ENCODE measurements at places on chromosomes 6 and 20.

DNA sequence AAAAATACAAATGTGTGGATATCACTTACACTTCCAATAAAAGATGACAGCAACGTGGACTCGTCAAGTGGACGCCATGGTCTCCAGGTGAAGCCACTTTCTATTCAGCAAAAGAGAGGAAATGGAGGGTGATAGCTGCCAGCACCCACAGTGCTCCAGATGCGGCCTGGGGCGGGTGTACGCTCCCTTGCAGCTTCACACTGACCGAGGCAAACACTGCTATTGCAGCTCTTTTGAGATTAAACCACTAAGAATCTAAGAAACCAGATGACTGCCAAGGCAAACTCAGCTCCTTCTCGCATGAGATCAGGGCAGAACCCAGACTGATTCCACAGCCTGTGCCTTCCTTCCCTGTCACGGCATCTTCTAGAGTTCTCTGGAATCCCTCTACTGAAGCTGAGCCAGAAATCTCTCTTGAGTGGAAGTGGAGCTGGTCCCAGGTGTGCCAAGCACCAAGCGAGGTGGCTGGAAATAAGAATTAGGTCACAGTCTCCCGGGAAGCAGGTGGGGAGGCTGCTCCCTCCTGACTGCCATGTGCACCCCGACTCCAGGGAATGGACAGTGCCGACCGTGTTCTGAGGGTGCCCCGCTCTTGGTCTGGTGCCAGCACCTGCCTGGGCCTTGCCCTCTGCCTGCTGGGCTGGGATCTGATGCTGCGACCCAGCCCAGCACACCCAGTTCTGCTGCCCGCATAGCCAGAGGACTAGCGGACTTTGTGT lies 90.1 kb upstream of the AFDN start:
- peak; percentile 86 for DNase-seq

GRCh38 chr20:9166153-9166780 lies 97.4 kb downstream of the PLCB4 start:
- DNase-seq = no peak

DNA sequence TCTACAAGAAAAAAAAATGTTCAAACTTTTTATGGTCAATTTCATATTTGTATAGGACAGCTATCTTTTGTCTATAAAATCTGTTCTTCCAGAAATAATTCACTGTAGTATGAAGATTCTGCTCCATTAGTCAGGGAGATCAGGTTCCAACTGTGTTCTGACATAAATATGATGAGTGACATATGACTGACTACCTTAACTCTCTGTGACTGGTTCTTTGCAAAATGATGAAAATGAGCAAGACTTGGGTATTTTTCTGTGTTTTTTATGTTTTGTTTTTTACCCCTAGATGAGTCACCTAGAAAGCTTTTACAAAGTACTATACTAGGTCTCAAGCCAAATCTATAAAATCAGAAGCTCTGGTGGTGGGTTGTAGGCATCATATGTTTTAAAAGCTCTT lies 229.6 kb downstream of the MMUT start:
- DNase-seq = no peak

DNA sequence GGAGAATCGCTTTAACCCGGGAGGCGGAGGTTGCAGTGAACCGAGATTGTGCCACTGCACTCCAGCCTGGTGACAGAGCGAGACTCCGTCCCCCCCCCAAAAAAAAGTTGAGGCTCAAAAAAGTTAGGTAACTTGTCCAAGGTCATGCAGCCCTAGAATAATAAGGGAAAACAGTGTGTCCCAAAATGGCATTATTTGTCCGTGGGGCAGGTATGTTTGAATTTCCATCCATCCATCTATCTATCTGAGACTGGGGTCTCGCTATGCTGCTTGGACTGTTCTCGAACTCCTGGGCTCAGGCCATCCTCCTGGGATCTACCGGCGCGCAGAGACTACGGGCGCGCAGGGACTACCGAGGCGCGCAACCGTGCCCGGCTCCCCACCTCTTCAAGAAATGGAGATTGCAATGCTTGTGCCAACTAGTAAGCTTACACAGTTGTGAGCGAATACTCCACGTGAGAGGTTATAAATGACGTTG lies 374 bp upstream of the ABCC10 start:
- no peak for DNase-seq

GRCh38 chr20:58256842-58257241 lies 28.4 kb upstream of the ANKRD60 start:
- DNase-seq = no peak

- DNase-seq = no peak
Measured at GRCh38 chr6:168071620-168072019, 7.4 kb downstream of the FRMD1 start.

- DNase-seq = no peak
Measured at GRCh38 chr6:170207586-170208181, 83.2 kb downstream of the DLL1 start.

DNA sequence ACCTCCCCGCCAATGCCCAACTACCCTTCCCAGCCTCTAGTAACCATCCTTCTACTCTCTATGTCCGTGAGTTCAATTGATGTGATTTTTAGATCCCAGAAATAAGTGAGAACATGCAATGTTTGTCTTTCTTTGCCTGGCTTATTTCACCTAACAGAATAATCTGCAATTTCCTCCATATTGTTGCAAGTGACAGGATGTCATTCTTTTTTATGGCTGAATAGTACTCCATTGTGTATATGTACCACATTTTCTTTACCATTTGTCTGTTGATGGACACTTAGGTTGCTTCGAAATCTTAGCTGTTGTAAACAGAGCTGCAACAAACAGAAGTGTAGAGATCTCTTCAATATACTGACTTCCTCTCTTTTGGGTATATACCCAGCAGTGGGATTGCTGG lies 65.0 kb downstream of the RNF217 start:
- DNase-seq = no peak

GRCh38 chr6:16157909-16158308 lies 29.0 kb downstream of the MYLIP start:
- peak; percentile 46 for DNase-seq

- no peak for DNase-seq
Measured at GRCh38 chr6:42968126-42968701, 7.7 kb downstream of the GNMT start.

DNA sequence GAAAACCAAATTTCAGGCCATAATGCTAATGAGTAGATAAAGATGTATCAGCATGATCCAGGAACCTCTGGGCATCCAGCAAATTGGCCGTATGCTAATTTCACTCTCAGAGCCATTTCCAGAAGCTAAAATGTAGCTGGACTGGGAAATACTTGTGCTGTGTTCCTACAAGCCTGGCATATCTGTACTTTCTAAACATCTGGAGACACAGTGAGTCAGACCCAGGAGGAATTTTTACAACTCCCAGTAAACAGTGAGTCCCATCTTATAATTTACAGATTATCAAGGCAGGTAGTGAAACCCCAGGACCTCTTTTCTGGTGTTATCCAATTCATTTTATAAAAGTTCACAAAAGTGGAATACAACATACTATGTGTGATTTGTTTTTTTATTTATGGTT lies 683.0 kb upstream of the ADGRB3 start:
- no peak for DNase-seq

DNA sequence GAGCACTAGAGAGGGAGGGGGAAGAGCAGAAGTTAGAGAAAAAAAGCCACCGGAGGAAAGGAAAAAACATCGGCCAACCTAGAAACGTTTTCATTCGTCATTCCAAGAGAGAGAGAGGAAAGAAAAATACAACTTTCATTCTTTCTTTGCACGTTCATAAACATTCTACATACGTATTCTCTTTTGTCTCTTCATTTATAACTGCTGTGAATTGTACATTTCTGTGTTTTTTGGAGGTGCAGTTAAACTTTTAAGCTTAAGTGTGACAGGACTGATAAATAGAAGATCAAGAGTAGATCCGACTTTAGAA lies 2.0 kb downstream of the ID4 start:
- DNase-seq = no peak

DNA sequence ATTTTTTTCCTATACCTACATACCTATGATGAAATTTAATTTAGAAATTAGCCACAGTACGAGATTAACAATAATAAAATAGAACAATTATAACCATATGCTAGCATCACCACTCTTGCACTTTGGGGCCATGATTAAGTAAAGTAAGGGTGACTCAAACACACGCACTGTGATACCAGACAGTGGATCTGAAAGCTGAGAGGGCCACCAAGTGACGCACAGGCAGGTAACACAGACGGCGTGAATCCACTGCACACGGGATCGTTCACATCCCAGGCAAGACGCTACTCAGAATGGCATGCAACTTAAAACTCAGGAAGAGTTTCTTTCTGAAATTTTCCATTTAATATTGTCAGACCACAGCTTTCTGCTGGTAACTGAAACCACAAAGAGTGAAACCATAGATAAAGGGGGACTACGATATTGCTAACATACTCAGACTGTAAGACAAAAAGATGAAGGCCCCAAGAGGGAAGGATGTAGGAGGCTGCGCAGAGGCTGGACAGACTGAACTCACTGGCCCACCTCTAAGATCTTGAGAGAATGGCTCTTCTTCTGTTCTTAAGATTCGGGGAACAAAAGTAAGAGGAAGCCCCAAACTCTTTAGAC lies 17.9 kb downstream of the RRBP1 start:
- DNase-seq = no peak

GRCh38 chr6:43013097-43013842 lies 476 bp downstream of the MEA1 start:
- no peak for DNase-seq

GRCh38 chr6:79277109-79277508 lies 42.6 kb upstream of the HMGN3 start:
- no peak for DNase-seq

- DNase-seq = no peak
Measured at GRCh38 chr6:36570264-36570663, 23.0 kb upstream of the STK38 start.

GRCh38 chr6:83770910-83771309 lies 62.0 kb upstream of the SNAP91 start:
- DNase-seq = no peak

DNA sequence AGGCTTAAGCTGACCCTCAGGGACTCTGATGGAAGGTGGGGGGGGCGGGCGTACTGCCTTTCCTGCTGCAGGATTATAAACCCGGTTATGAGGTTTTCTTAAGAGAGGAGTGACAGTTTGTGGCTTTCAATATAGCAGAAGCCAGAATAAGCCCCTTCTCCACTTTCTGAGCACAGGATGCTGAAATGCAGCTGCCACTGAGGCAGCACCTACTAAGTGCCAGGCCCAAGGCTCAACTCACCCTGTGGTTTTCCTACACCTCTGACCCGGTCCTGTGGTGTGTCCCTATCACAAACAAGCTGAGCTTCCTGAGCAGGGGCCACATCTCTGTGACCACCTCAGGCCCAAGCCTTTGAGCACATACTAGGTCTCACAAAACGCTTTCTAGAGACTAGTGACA lies 59.6 kb upstream of the NFATC2 start:
- no peak for DNase-seq

- no peak for DNase-seq
Measured at GRCh38 chr6:150640556-150641209, 41.0 kb downstream of the PLEKHG1 start.

GRCh38 chr6:37454420-37455140 lies 21.6 kb downstream of the CMTR1 start:
- DNase-seq = no peak

GRCh38 chr20:19976595-19977372 lies 40.4 kb upstream of the NAA20 start:
- DNase-seq = no peak

DNA sequence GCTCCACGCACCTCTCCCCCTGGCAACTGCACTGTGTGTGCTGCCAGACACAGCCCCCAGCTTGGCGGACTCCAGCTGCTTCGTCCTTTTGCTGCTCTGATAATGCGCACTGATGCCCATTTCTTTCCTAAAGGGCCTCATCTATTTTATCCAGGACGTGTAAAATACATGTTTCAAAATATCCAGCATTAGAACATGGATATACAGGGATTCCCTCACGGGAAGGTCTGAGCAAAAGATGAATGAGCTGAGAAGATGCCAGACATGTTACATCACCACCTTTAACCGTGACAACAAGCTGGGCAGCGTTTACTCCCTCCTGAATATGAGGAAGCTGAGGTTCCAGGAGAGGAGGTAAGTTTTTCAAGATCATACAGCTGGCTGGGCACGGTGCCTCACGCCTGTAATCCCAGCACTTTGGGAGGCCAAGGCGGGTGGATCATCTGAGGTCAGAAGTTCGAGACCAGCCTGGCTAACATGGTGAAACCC lies 32.8 kb downstream of the TNXB start:
- no peak for DNase-seq

GRCh38 chr6:118826096-118826495 lies 67.9 kb upstream of the ASF1A start:
- no peak for DNase-seq

- no peak for DNase-seq
Measured at GRCh38 chr20:14707026-14707680, 369.7 kb upstream of the FLRT3 start.

GRCh38 chr6:4172368-4172767 lies 37.0 kb upstream of the ECI2 start:
- DNase-seq = no peak

DNA sequence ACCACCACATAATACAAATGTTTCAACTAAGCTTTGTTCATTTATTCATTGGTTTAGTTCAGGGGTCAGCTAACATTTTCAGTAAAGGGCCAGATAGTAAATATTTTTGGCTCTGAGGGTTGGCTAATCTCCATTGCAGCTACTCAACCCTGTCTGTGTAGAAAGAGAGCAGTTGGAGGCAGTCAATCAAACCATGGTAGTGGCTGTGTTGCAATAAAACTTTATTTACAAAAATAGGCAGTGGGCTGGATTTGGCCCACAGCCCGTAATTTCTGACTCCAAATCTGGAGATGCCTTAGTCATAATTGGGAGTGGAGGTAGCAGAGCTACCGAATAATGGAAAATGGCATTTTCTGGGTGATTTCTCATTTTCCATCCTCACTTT lies 242.5 kb upstream of the ZFP64 start:
- no peak for DNase-seq

DNA sequence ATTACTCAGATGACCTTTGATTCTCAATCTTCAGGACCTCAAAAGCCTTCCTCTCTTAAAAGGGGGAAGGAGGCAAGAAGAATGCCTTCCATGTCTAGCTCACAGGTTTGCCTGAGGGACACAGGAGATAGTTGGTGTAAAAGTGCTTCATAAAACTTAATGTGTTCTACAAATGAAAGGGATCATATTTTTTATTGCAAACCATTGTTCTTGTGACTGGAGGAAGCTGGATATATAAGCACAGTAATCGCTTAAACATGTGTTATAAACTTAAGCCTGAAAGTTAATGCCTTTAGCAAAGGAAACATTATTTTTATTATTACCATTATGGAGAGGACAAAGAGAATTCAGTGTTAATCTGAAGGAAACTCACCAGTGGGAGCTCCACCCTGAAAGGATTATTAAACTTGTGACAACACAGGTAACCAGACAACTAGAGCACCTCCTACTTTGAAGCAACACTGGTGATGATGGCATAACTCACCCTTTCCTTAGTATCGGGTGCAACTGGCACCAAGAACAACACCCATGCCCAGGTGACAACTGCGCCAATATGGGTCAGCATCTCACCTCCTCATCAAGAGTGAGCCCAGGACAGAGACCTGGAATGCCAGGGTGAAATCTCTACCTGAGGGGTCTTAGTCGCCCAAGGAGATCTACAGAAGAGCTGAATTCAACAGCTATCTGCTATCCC lies 288.7 kb upstream of the PRDM1 start:
- no peak for DNase-seq
